ENCODE measurements at places on chromosomes 13 and 19.

GRCh38 chr19:51576850-51577249, 5.8 kb downstream of the ZNF175 start:
- no peak for DNase-seq

GRCh38 chr13:113765564-113765910, 6.5 kb downstream of the TMEM255B start:
- no peak for DNase-seq

- no peak for DNase-seq
Observed at GRCh38 chr13:74158571-74159352, 24.6 kb upstream of the KLF12 start.

DNA sequence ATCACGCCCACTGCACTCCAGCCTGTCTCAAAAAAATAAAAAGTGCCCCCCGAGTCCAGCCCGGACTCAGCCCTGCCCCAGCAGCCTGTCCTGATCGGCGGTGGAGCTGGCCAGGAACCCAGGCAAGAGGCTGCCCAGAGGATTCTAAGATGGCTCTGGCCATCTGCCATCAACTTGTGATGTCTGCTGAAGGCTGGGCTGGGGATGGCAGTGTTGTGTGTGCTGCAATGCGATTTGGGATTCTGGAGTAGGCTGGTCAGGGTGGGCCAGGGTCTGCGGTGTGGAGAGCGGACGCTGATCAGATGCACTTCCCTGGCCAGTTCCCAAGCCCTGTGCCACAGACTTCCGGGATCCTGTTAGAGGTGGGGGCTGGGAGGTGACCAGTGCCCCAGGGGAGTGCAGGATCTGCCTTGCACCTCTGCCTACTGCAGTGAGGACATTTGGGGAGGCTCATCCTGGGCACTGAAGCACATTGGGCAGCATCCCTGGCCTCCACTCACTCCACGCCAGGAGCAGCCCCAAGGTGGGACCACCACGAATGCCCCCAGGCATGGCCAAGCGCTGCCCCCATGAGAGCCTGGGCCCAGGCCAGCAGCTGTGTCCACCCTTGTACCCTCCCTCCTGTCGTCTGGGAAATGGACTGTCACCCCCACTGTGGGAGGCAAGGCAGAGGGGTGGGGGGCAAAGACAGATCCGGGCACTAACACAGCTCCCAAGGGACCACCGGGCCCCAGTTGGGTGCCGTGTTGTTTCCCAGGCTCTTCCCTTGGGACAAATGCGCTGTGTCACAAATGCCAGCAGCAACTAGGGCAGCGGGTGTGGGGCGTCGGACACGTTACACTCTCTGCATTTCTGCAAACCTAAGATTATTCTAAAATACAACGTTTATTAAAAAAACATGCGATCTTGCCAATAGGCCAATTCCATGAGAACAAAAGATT, 3.4 kb upstream of the TBXA2R start:
- no peak for DNase-seq

DNA sequence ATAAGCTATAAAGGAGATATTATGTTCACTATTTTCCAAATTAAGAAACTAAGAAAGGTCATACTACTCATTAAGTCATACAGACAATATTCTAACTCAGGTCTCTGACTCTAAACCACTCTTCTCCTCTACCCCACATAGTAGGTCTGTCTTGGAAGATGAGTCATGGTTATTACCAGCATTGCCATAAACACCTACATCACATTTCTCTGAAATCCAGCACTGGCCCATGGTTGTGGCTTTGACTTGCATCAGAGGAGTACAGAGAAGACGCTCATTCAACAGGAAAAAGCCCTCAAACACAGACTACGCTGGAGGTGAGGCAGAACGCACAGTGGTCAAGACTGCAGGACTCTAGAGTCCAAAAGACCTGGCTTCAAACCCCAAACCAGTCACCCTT, 476.8 kb downstream of the COG6 start:
- no peak for DNase-seq

- no peak for DNase-seq
Observed at GRCh38 chr13:107210723-107211030, 642.7 kb upstream of the ARGLU1 start.

GRCh38 chr13:76830805-76831204, 55.4 kb downstream of the KCTD12 start:
- no peak for DNase-seq

- no peak for DNase-seq
Observed at GRCh38 chr19:34661357-34661756, 15.6 kb downstream of the SCGB2B2 start.

DNA sequence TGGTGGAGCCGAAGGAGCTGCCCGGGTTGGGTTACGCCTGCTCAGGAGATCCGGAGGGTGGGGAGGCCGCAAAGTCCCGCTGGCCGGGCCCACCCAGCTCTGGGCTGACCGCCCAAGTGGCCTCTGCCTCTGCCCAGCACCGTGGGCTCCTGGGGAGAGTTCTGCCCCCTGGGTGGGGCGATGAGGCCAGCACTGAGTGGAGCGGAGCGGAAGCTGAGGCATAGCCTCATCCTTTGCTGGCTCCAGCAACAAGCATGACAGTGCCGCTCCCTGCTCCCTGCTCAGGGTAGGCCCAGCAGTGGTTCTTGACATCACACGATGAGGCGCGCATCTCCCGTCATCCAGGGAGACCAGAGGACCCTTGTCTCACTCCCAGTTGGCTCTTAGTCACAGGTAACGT, 22.5 kb downstream of the CCDC8 start:
- DNase-seq = no peak

GRCh38 chr13:47025791-47026447, 129.1 kb upstream of the HTR2A start:
- no peak for DNase-seq

- no peak for DNase-seq
Observed at GRCh38 chr19:44783545-44783944, 5.9 kb downstream of the CBLC start.

DNA sequence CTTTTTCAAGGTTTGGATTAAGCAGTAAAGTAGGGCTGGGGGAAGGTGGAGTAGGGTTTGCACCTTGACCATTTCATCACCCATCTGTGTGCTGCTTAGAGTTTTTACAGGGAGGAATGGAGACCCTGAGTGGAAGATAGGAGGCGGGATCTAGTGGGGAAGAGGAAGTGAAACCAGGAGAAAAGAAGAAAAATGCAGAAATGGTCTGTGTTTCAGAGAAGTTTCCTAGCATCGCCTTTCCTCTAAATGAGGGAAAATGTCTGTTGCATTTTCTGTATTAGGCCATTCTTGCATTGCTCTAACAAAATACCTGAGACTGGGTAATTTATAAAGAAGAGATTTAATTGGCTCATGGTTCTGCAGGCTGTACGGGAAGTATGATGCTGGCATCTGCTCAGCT, 64.1 kb downstream of the TPT1 start:
- DNase-seq = no peak

DNA sequence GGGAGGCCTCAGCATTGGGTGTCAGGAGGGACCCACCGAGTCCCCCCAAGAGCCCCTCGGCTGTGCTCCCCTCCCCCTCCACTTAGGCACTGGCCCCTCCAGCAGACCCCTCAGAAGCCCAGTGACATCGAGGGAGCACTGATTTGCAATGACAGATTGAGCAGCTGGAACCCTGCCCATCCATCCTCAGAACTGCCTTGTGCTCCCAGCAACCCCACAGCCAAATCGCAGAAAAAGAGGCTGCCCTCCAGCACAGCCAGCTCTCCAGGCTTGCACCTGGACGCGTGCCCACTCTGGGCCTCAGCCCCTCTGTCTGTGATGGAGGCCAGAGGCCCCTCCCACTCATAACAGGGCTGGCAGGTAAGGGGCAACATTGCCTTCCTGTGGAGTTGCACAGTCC, 123.2 kb upstream of the VSTM2B start:
- no peak for DNase-seq

DNA sequence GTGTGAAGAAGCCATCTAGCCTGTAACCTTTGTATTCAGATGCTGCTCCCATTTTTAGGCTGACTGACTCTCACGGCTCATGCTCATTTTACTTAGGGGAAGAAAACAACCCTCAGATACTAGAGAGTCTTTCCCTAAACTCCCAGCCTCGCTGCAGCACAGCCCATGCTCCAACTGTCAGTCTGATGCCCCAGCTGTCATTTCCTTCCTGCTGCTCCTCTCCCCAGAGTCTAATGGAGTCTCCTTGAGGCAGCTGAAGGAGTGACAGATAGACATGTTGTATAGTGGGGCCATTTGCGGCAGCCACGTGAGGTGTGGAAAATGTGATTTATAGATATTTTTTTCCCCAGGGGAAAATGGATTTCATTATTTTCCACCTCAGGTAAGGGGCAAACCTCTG, 59.2 kb upstream of the OLFM4 start:
- no peak for DNase-seq

GRCh38 chr13:28817204-28817603, 2.9 kb upstream of the MTUS2 start:
- DNase-seq = no peak

- DNase-seq = no peak
Observed at GRCh38 chr13:39451860-39452301, 151.1 kb downstream of the LHFPL6 start.

GRCh38 chr19:4366666-4367335, 23.4 kb downstream of the MPND start:
- DNase-seq = no peak

DNA sequence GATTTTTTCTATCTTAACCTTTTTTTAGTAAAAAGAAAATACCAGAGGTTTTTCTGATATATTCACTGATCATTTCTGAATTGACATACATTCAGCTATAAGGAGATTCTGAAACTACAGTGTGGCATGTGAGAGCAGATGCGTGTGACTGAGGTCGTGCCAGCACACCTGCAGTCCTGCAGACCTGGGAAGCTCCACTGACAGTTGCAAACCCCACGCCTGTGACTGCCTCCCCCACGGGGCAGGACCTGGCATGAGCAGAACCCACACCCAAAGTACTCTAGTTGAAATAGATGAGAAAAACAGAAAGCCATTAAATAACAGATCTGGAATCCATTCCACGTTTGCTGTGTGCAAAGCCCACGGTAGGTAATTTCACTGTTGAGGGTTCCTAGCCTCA, 80.7 kb downstream of the TEX29 start:
- no peak for DNase-seq

DNA sequence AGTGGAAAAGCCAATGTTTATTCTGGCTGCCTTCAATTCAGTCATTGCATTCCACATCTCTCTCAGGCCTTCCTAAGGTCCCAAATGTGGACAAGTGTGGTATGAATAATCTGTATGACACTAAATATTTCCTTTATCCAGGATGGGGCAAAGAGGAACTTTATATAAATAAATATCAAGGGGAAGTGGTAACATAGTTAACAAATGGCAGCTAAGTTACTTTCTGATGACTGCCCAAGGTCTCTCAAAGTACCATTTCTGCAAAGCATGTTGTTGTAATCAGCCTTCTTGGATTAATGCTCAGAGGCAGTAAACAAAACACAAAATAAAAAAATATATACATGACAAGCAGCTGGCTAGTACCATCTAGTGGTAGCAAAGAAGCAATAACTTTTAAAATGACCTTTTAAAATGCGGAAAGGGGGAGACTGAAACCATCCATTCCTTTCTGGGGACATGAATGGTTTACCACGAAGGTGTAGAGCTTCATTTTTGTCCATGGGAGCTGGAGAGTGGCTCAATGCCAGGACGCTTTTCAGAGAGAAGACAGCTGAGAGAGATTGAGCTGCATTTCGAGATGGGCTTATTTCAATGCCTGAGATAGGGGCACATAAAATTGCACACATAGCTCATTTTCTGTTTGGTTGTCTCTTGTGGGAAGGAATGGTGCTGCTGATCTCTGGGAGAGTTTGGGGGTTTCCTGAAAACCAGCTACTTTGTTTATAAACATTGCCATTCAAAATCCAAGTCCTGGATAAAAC, 259.2 kb downstream of the RFC3 start:
- DNase-seq = no peak

GRCh38 chr13:78608688-78609463, 5.5 kb upstream of the POU4F1 start:
- DNase-seq = no peak

- no peak for DNase-seq
Observed at GRCh38 chr13:40164133-40164532, 502.3 kb downstream of the FOXO1 start.

- no peak for DNase-seq
Observed at GRCh38 chr19:19427944-19428343, 22.5 kb downstream of the GATAD2A start.

DNA sequence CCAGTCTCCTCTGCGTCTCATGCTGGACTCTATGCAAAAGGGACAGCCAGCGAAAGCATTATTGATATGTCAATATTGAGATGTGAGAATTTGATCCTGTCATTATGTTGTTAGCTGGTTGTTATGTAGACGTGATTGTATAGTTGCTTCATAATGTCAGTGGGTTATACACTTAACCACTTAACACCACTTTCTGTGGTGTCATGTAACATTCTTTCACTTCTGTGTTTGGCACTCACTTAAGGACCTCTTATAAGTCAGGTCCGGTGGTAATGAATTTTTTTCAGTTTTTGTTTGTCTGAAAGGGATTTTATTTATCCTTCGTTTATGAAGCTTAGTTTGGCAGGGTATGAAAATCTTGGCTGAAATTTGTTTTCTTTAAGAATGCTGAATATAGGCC, 7.1 kb upstream of the SIGLEC7 start:
- DNase-seq = no peak

DNA sequence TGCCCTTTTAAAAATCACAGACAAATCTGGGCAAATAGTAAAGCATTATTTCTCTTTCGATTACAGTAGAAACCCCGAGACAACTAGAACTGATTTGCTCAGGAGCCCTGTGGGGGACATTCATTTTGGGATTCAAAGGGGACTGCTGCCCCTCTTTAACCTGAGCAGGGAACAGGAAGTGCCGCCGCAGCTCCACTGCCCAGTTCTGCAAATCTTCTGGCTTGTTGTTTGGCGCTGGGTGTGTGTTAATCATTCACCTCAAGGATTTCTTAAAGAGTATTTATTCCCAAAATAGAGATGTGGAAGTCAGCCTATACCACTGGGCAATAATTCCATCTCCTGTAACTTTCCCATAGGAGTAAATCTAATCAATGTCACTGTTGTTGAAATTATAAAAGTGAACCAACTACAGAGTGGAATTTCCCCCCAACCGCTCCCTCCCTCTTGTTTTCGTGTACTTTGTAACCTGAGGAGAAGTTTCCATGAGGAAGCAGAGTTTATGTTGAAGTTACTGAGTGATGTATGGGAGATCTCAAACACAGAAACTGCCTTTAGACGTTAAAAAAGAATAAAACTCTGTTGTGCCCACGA, 515.8 kb downstream of the KLF12 start:
- no peak for DNase-seq

DNA sequence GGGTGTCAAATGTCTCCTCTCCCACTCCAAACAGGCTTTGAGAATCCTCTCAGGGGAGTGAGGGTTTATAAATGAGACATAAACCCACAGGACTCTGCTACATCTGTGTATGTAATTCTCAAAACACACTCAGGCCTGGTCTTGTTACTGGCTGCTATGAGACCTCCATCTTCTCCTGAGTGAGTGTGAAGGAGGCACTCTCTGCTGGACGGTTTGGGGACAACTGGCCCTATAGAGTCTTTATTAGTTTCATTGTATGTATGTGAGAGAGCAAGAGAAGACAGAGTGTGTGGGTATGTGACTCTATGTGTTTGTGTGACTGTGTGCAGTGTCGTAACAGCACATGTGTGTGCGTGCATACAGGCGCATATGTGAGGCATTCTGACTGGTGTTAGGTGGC, 9.6 kb upstream of the CYP4F12 start:
- DNase-seq = no peak
